ENCODE measurements at places on chromosomes 4 and X.

GRCh38 chr4:14177987-14178386, 550.5 kb upstream of the BOD1L1 start:
- DNase-seq = no peak

DNA sequence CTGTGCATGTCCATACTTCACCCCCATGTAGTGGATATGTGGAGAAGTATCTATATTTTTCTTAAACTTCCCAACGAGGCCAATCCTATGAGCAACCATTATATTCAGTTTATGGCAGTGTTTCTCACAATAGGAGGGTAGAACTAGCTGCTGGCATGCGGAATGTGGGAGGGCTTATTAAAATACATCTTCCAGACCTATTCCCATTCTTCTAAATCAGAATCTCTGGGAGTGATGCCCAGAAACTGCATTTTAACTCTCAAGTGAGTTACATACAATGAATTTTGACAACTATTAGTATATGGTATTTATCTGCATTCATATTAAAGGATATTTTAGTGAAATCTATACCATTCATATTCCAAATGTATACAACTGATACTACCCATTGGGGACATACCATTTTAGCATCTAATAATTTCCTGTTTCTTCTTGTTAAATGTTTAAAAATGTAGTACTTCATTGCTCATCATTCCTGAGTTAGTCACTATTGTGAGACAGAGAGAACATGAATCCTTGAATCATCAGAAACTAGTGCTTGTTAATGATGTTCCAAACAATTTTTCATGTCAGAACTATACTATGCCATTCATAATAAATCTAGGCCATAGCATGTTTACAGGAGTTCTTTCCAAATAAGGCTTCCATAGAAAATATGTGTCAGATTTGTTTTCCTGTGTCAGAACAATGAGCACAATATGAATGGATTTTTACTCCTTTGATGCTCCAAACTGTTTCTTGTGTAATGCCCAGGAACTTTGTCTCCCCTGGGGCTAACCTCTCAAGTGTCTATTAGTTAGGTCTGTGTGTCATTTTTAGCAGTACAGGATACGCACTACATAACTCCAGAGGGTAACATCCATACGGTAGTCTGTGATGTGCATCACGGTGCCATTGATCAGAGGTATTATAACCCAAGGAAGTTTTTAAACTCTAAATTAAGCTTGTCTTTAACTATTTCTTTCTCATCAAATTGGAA, 198.8 kb upstream of the BMP3 start:
- no peak for DNase-seq

DNA sequence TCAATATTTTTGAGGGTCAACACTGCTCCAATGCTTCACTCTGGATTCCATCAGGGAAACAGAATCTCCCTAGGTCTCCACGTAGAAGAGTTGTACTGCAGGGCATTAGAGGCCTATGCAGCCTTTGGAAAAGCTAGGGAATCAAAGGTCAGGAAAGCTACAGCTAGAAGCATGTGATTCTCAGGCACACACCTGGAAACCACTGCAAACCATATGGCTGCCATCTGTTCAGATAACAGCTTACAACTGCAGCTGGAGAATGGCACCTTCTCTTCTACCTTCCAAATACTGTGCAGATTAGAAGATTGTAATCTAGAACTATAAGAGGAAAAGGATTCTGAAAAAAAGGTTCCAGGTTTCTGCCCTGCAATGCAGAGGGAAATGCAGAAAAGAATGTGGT, 60.6 kb downstream of the BTC start:
- DNase-seq = no peak

GRCh38 chr4:174697202-174697601, 131.8 kb downstream of the GLRA3 start:
- DNase-seq = no peak

DNA sequence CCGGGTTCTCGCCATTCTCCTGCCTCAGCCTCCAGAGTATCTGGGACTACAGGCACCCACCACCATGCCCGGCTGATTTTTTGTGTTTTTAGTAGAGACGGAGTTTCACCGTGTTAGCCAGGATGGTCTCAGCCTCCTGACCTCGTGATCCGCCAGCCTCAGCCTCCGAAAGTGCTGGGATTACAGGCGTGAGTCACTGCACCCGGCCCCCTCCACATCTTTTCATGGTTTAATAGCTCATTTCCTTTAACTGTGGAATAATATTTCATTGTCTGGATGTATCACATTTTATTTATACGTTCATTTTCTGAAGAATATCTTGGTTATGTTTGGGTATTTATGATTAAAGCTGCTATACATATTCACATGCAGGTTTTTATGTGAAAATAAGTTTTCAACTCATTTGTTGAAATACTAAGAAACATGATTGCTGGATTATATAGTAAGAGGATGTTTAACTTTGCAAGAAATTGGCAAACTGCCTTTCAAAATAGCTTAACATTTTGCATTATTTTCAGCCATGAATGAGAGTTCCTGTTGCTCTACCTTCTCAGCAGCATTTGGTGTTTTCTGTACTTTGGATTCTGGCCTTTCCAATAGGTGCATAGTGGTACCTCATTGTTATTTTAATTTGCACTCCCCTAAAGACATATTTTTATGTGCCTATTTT, 591.9 kb downstream of the TECRL start:
- DNase-seq = no peak

DNA sequence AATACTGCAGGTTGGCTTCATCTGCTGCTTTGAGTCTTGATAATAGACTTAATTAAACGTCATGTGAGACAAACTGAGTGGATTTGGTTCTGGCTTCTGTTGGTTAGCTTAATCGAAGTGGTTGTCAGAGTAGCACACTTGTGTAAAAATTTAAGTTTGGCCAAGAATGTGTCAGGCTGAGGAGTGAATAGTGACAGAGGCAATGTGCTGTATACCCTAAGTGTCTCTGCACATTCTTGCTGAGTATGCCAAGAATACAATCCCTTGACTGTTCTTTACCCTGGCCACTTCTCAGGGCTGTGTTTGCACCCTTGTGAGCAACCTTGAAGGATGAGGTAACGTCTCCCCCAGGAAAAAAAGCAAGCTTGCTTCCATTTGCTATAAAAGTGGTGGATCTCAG, 14.9 kb downstream of the RPS3A start:
- no peak for DNase-seq

DNA sequence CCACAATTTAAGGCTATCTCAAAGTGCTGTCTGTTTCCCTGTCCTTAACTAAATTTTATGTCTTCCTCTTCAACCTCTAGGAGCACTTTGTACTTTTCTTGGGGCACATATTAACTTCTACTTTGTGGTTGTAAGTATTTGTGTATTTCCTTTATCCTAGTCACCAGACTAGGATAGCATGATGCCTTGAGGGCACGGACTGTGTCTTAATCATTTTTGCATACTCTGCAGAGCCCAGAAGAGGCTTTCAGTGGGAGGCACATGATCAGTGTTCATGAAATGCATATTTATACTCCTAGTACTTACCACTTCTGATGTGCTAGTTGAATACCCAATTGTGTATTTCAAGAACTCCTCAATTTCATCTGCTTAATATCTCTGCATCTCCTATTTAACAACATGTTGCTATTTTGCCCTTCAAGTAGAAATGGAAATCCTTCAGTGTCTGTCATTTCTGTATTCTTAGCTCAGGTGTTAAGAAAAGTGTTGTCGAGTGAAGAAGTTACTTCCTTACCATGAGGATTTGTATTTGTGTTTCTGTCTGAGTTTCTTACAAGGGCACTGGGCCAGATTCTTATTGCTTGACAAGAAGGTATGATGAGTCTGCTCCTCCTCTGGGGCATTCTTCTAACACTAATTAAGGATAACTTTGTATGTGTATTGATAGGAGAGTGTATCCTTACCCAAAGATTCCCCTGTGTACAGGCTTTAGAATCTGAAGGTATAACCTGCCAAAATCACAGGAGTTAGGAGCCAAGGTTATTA, 28.3 kb upstream of the PGRMC2 start:
- DNase-seq = no peak

Measured in SHP77 treated with DMSO at 0.1 percent for 48 hours (cell line).